Mesendoderm (in vitro differentiated cells): ENCODE measurements at places on chromosomes 13 and 19.

DNA sequence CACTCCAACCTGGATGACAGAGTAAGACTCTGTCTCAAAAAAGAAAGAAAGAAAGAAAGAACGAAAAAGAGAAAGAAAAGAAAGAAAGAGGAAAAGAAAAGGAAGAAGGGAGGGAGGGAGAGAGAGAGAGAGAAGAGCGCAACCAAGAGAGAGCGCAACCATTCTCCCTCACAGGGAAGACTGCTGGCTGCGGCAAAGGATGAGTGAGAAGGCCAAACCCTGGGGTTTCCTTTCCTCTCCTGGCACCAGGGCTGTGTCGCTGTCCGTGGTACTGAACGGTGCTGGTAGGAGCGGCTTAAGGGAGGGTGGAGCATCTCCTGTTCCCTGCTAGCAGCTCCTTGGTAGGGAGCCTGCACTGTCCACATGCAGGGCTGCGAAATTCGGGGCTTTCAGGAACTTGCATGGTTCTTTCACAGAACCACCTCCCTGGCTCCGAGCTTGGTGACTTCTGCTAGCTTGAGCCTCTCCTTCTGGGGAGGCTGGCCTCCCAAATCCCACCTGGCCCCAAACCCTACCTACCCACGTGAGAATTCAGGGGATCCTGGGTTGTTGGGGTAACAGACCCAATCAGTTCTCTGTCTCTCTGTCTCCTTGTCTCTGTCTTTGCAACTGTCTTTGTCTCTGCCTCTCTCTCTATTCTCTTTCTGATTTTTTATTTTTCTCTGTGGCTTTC is 51.1 kb upstream of the ZNRF4 start:
- DNase-seq, result peak; percentile 95

DNA sequence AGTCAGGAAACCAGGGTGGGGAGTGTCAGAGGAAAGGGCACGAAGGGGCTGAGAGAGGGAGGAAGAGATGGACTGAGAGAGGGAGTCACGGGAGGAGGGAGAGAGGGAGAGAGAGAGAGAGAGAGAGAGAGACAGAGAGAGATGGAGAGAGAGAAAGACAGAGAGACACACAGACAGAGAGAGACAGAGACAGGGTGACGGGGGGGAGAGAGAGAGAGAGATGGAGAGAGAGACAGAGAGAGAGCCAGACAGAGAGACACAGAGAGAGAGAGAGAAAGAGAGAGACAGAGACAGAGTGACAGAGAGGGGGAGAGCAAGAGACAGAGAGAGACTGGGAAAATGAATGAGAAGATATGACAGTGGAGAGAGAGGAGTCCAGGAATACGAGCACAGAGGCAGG is 494 bp upstream of the KLK14 start:
- DNase-seq, result no peak

- DNase-seq, result peak; percentile 60
Observed at GRCh38 chr19:45768655-45768983, 433 bp downstream of the SIX5 start.

GRCh38 chr13:58302349-58302748 is 670.8 kb downstream of the PCDH17 start:
- DNase-seq, result no peak

DNA sequence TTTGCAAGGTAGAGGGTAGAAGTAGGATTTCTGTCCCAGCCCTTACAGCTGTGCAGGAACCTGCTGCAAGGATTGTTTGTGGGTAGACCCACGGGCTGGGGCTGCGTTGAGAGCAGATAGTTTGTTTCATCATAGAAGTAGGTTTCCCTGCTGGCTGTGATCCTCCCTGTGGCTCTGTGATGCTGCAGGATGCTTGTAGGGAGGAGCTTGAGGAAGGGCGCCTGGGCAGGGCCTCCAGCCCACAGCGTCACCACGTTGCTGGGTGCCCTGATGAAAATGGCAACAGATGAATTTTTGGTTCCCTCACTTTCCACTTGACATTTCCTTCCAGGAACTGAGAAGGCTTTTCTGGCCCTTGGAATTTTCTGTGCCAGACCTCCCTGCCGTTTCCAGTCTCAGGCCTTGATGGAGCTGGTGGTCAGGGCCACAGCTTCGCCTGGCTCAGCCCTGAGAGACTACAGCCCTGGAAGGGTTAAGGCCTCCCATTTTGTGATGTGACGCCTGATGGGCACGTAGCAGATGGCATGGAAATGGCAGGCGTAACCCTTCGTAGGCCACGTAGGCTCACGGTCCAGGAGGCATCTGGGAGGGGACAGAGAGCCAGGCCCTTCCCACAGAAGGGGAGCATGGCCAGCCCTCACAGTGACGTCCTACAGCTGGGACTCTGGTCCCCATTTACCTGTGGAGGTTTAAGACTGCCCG is 42.2 kb downstream of the GATAD2A start:
- DNase-seq, result no peak

DNA sequence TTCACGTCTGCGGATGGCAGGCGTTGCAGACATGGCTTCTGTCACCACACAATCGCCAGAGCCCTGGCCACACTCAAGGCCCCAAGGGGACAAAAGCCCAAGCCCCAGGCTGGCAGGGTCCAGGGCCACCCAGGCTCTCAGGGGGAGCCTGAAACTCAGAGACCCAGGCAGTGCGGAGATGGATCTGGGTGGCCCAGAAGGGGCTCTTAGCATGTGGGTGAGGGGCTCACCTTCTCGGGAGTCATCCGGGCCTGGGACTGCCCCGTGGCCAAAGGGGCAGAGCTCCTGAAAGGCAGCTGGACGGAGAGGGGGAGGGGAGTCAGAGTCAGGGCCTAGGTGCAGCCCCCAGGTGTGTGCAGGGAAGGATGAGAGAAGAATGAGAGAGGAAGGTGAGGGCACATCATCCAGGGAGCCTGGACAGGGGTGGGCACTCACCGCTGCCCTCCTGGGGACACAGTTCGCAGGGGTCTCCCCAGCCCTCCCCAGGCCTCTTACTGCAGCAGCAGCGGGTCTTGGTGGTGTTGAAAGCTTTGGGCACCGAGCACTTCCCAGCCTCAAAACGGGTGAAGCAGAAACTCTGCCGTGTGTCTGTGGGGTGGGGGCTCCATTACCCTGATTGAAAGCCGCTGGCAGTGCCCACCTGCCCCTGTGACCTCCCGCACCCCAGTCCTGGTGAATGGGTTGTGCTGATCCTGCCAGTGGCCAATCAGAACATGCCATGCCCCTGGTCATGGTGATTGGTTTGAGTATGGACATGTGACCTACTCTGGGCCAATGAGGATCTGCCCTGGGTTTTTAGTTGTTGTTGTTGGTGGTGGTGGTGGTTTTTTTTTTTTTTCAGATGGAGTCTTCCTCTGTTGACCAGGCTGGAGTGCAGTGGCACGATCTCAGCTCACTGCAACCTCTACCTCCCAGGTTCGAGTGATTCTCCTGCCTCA is 37.4 kb downstream of the CCL25 start:
- peak; percentile 59 for DNase-seq
